Activated CD8-positive, alpha-beta memory T cell treated with anti-CD3 and anti-CD28 coated beads for 1 hour (primary cell): ENCODE measurements at places on chromosomes 6 and 20.

- DNase-seq = no peak
These were observed 22.2 kb upstream of the ZBTB2 start for GRCh38 chr6:151413372-151414145.

DNA sequence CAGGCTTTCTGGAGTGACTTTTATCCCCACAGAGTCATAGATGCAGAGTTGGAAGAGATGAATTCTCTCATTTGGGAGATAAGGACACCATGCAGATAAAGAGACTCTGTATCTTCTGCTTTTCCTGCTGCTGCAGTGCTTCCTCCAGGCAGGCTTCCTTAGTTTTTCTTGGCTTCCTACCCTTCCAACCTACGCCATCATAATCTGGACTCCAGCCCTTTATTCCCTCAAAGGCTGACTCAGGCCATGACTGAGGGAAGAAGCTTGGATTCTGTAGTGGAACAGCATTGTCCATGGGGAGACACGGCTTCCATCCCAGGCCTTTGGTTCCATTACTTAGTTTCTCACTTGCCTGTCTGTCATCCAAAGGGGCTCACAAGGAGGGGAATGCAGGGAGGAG lies 6.5 kb upstream of the RNF24 start:
- no peak for DNase-seq

GRCh38 chr20:31494131-31494530 lies 19.0 kb downstream of the REM1 start:
- DNase-seq = no peak

DNA sequence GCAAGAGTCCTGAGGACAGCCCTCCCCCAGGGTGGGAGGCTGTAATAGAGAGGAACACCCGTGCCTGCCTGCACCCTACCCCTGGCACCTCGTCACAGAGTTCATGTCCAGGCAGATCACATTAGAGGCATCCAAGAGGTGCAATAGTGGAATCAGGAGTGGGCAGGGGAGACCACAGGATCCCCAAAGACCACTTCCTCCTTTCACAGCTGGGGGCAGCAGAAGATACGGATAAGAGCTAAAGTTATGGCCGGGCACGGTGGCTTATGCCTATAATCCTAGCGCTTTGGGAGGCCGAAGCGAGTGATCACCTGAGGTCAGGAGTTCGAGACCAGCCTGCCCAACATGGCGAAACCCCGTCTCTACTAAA lies 1.5 kb upstream of the CAPN11 start:
- no peak for DNase-seq

GRCh38 chr6:101352316-101352715 lies 41.2 kb upstream of the GRIK2 start:
- no peak for DNase-seq

DNA sequence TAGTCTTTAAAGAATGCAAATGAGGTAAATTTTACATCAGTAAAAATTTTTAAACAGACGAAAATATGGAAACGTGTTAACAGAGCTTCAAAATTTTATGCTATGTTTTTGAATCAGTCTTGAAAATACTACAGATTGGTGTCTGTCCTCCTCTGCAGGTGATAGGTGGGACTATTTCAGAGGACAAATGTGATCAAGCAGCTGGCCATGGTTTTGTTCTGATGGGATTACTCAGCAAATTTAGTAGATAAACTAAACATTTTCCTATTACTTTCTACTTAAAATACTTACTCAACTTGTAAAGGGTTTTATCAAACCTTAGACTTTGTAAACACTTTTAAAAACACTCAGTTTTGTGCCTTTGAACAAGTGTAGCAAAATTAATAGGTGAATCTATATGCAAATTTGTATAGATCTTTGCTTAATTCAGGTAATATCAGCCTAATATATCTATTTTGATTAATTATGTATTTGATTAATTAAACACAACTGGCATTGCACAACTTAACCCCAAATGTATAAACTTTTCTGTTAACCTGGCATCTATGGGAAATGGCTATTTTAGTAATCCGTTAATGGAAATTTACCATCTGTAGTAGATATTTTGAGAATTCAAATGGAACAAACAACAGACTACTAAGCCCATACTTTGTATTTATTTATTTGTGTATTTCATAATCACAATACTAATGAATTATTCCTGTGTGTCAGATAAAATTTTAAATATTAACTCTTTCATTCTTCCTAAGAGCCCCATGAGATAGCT lies 22.5 kb downstream of the ADGRB3 start:
- no peak for DNase-seq

GRCh38 chr6:44653761-44654218 lies 266.3 kb downstream of the CDC5L start:
- DNase-seq = no peak

GRCh38 chr6:43196337-43196736 lies 14.3 kb downstream of the CUL9 start:
- no peak for DNase-seq

- no peak for DNase-seq
These were observed 36.4 kb downstream of the RPP40 start for GRCh38 chr6:4967301-4968030.

GRCh38 chr6:56961151-56961550 lies 6.2 kb downstream of the BEND6 start:
- DNase-seq = no peak

DNA sequence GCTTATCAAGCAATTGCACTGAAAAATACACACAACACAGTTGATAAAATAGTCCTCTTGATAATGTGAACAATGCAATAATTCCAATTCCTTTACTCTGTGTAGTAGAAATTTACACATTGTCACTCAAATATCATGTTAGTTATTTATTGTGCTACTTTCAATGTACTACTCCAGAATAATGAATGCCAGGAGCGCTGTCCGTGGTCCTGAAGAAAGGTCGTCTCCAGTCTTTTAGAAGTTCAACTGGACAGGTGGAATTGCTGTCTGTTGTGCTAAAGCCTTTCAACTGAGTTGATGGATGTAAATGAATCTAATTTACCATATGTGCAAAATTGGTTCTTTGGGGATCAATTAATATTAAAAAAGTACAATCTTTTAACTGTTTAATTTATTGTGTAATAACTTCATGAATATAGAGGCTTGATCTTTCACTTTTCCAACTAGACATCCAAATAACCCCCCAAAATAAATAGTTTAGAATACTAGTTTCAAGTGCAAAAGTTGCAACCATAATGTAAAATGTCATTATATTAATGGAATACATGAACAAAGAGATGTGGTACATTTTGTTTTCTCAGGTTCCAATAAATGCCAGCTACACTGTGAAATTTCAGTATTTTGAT lies 3.2 kb downstream of the GRIK2 start:
- DNase-seq = no peak

DNA sequence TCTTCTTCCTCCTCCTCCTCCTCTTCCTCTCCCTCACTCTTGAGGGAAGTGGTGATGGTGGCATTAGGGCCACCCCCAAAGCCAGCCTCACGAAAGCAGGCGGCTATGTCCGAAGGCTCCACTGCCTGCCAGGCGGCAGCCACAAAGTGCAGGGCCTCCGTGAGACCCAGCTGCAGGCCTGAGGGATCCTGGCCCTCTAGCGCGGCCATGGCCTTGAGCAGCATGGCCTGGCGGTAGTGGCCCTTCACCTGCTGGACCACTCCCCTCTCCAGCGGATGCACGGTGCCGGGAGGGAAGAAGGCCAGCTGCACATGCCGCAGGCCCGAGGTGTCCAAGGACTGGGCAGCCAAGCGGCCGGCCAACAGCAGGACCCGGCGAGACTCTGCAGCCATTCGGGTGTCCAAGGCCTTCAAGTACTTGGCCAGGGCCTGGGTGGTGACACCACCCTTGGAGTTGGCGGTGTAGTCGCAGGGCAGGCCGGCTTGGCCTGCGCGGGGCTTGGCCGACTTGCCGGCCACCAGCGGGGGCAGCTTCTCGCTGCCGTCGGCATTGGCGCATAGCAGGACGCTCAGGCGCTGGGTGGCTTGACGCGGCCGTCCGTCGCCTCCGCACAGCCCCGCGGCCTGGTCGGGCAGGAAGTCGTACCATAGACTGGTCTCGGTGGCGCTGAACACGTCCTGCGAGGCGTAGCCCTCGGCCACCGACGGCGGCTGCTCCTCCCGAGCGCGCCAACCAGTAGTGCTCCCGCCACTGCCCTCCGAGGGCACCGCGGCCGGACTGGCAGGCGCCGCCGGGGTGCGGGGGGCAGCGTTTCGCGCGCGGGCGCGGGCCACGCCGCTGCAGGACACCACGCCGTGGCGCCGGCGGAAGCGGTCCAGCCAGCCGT lies 1.1 kb downstream of the CENPB start:
- no peak for DNase-seq

GRCh38 chr6:147341486-147341885 lies 137.3 kb downstream of the STXBP5 start:
- DNase-seq = no peak

- no peak for DNase-seq
These were observed 16.9 kb upstream of the MLIP start for GRCh38 chr6:54094293-54094692.

GRCh38 chr20:34514897-34515483 lies 1.2 kb upstream of the DYNLRB1 start:
- no peak for DNase-seq

- no peak for DNase-seq
These were observed 189.8 kb downstream of the FOXA2 start for GRCh38 chr20:22394583-22394982.

DNA sequence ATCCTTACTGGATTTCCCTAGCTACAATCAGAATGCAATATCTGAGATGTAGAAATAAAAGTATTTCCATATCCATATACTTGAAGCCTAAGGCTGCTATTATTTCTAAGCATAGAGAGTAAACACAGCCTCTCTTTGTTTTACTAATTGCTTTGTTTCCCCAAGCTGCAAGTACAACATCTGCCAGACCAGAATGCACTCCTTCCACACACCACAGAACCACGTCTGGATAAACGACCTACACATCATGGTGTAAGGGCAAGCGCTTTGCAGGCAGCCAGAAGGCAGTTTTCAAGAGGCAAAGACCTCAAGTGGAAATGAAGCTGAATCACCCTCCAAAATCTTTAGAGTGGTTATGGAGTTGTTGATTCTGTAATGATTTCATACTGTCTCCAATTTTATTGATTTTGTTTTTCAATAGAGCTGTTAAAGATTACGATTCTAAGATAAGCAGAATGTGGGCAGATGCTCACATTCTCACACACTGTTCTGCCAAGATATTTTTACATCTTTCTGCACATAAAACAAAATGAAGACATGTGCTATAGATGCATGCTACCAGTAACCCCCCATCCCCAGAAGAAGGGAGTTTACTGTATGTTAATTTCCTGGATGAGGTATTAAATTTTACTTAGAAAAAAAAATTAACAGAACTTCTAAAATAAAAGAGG lies 88.8 kb downstream of the THEMIS start:
- no peak for DNase-seq

DNA sequence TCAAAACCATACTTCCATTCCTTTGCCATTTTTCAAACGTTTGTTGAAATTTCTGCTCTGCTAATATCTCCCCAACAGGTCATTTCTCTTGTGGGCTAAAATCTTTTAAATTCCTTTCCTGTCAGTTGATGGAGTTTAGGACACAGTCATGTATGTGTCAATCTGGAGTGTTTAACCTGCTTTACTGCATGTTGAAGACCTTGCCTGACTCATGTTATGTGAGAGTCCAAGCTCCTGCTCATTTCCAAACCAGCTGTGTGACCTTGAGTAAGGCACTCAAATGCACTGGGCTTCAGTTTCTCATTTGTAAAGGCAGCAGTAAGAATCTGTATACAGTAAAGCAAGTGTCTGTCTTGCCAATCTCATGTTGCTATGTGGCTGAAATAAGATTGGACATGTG lies 171.9 kb upstream of the SPACA1 start:
- DNase-seq = no peak

DNA sequence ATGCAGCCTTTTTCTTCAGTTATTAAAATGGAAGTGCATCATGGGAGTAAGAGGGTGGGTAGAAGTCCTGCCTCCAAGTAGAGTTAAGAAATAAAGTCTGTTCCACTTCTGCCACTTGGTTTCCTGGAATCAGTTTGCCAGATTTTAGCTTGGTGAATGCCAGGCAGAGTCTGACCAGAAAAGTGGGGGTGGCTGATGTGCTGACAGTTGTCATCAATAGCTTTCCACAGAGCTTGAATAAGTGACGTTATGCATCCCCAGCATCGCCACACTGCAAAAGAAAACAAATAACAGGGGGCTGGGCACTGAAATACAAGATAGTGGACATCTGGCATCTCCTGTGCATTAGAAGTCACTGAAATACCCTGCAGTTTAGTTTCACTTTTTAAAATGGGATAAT lies 30.8 kb upstream of the CEP162 start:
- DNase-seq = no peak

DNA sequence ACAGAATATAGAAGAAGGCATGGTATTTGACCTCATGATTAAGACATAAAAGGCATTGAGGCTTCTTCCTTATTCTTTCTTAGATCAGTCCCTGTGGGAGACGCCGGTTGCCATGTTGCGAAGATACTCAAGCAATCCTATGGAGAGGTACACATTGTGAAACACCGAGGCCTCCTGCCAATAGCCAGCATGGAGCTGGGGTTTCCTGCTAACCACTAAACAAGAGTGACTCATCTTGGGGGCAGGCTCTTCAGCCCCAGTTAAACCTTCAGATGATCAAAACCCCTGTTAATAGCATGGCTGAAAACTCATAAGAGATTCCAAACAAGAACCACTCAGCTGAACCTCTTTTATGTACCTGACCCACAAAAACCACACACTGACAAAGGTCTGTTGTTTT lies 478.8 kb downstream of the CD83 start:
- no peak for DNase-seq
